NCI-H2029 (cell line): ENCODE measurements at places on chromosomes 3 and 15.

- no peak for DNase-seq
Measured at GRCh38 chr15:61336026-61336638, 107.0 kb upstream of the RORA start.

DNA sequence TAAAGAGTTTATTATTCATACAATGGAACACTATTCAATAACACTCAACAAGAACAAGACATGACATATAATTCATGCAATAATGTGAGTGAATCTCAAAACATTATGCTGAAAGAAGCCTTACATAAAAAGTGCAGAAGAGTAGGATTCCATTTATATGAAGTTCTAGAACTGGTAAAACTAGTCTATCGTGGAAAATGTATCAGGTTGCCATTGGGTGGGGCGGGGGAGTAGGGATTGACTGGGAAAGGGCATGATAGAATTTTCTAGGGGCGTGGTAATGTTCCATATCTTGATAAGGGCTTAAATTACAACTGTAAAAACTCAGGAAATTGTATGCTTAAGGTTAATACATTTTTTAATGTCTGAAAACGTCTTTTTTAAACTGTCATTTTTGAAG, 247.9 kb downstream of the SATB1 start:
- DNase-seq: no peak

DNA sequence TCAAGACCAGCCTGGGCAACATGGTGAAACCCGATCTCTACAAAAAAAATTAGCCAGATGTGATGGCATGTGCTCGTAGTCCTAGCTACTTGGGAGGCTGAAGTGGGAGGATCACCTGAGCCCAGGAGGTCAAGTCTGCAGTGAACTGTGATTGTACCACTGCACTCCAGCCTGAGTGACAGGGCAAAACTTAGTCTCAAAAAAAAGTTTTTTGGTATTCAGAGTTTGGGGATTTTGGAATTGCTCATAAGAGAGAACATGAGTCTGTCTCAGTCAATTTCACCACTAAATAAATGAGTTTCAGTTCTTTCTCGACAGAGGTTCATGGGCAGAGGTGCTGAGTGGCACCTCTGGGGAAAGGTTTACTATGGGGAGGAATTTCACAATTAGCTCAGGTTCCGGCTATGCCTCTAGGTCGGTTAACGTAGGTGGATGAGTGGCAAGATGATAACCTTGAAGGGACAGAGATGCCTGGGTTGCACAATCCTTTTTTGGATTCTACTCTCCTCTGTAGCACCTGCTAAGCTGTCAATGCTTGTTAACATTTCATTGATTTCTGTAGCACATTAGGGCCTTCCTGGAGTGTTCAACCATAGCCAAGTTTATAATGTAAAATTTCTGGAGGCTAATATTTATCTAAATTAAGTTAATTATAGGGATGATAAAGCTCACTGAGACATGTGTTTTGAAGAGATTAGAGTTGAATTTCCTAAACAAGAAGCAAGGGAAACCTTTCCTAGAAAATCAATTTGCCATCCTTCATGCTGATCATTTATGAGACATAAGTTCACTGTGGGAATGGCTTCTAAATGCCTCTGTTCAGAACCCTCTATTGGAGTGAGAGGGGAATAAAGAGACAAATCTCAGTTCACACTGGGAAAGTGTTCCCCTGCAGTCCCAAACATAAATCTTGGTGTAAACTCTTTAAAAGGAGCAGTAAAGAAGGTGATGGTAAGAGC, 37.4 kb upstream of the DCP1A start:
- no peak for DNase-seq

DNA sequence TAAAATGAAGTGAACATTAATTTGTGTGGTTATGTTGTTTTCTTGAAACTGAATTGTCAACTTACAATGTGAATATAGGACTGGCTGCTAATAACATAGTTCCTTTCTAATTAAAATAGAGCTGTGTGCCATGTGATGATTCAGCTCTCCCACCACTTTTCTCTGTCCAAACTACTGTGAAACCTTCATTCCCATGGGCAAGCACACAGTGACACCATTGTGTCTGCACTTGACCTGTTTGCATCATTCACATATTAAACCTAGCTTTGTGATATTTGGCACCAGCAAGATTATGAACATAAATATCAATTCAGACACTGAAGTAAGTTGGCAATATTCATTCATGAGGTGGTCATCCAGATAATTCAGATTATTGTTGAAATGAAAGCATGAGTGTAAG, 78.8 kb upstream of the TCF12 start:
- no peak for DNase-seq

DNA sequence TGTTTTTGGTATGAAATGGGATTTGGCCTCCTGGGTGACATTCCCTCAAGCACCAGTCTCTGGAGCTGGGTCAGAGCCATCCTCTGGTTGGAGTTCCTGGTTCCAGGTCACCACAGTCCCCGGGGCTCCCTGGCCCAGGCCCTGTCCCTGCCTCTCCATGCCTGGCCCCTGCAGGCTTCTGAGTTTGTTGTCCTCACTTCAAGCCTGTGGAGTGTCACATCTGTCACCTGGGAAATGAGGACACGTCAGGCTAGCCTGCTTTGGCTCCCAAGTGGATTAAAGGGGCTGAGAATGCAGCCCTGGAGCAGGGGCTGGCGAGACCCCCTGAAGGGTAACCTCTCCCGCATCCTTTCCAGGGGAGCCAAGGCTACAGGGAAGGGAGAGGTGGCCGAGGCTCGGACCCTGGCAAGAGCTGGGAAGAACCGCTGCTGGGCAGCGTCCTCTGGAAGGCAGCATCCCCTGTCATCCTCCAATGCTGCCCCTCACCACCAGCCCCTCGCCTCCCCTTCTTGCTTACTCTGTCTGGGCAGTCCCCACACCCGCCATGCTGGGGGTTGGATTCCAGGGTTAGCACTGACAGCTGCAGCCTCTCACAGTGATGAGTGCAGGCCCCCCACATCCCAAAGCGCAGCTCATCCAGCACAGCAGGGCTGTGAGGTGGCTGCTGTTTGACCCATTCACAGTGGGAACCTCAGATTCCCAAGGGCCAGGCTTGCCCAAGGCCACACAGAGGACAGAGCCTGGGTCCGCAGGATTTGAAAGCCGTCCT, 75.5 kb upstream of the IQSEC1 start:
- no peak for DNase-seq

GRCh38 chr15:99305761-99306505, 54.7 kb downstream of the LRRC28 start:
- peak; percentile 32 for DNase-seq

DNA sequence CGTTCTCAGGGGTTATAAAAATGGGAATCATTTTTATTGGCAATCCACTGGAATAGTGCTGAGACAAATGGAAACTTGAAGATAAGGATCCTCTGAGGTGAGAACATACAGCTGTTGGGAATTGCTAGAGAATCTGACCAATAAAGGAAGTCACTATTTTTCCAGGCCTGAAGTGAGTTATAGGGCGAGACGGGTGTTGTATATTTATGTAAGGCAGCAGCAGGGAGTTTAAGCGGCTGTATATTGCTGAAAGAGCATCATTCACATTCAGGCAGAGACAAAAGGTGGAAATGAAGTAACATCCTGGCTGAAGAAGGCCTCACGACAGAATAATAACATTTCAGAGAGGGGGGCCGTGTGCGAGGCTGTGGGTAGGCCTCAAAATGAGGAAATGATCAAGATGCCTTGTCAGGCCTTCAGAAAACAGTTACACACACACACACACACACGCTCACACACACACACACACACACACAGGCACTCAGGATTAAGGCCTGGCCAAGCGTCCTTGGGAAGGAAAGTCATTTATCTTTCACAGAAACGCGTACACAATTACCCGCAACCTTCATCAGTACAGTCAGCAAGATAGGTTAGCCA, 964.9 kb upstream of the NR2F2 start:
- DNase-seq: no peak

GRCh38 chr15:26773067-26773877, 406 bp upstream of the GABRB3 start:
- peak; percentile 14 for DNase-seq

DNA sequence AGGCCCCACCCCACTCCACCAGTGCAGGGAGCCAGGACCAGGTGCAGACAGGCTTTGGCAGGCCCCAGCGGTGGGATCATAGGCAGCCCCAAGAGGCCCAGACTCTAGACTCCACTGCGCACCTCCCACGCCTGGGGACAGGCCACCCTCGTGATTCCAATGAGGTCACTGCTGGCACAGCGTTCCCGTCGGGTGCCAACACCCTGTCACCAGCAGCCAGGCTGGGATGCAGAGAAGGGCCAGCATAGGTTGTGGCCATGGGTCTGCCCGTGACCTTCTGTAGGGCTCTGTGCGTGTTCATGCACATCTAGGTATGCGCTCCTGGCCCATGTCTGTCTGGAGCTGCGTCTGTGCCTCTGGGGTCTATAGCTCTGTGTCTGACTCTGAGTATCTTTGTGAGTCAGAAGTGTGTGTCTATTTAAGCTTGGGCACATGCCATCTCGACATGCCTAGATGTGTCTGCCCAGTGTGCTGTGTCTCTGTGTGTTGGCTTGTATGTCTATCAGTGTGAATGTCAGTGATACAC, 13.0 kb downstream of the VIPR1 start:
- DNase-seq: no peak

GRCh38 chr3:126353694-126354321, 3.4 kb downstream of the KLF15 start:
- no peak for DNase-seq

DNA sequence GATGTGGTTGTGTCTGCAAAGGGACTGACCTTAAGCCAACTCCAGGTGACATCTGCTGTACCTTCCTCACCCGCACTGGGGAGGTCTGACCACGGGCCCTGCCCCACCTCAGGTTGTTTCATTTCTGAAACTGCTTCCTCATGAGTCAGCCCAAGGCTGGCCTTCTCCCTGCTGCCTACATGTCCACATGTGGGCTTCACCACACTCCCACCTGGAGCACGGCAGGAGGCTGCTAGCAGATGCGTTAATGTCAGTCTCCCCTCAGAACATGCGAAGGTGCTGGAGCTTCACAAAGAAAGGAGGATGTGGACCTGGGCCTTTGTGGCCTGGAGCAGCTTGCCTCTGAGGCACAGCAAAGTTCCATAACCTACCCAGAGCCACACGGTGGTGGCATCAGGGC, 69.4 kb upstream of the PLXNA1 start:
- peak; percentile 28 for DNase-seq

DNA sequence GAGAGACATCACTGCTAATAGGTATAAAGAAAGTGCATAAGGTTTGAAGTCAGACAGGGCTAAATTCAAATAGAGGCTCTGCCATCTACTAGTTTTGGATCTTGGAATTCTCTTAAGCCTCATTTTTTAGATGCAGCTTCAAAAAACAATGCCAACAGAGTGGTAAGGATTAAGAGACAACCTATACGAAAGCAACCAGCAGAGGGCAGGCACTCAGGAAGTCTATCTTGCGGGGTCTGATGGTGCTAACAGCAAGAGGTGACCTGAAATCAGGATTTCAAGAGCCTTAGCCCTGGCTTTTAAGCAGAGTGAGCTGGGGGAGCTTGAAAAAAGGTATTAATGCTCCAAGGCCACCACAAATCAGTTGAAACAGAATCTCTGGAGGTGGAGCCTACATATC, 40.7 kb downstream of the LDHAL6B start:
- DNase-seq: no peak

DNA sequence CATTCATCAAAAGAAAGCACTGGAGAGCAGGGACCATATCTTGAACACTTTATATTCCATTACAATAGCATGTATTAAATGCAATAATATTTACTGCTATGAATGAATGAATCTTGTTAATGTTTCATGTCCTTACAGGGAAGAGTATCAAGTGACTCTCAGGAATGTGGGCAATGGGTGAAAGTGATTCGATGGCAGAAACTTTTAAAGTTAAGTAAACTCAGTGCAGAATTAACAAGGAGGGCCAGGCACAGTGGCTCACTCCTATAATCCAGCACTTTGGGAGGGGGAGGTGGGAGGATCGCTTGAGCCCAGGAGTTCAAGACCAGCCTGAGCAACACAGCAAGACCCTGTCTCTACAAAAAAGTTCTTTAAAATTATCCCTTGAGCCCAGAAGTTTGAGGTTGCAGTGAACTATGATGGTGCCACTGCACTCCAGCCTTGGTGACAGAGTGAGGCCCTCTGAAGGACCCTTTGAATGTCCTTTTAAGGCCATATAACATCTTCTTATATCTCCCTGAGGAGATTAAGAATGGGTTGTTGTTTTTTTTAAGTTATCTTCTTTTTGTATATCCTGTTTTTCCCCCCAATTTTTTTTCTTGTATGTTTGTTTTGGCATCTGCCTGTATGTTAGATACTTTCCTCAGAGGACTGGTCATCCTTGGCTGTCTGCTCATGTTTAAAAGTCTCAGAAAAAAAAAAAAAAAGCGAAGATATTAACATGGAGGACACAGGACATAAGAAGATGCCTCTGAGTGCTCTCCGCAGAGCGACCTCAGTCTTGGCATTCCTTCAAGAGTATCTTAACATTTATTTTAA, 9.6 kb upstream of the FSIP1 start:
- no peak for DNase-seq

GRCh38 chr3:110487840-110488239, 583.8 kb upstream of the NECTIN3 start:
- no peak for DNase-seq

GRCh38 chr3:60316121-60316797, 935.0 kb downstream of the FHIT start:
- no peak for DNase-seq

DNA sequence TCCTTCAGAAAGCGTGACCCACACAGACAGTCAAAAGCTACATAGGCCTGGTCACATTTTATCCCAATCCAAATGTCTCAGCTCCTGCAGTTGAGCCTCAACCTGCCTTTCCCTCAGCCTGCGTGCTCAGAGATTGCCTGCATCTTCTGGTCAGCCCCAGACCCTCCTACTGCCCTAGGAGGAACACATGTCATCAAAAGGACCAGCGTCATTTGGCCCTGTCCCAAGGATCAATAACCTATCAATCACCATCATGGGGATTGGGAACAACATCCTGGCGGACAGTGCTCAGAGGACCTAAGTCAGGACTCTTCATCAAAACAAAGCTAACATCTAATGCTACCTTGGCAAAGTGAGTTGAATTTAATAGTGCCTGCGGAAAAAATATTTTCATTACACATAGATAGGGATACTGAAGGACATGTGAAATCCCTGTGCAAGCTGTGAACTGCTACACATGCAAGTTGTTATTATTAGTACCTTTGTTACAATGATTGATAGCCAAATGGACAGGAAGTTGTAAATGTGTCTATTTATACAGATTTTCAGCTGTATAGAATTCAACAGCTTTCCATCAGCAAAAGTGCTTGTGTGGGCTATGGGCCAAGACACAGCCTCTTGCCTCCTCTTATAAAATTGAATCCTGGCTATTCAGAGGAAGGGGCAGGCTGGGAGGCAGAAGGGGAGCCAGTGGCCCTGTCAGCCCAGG, 47.7 kb downstream of the UMPS start:
- no peak for DNase-seq

GRCh38 chr3:181919375-181919774, 207.7 kb downstream of the SOX2 start:
- no peak for DNase-seq

GRCh38 chr3:161630794-161631193, 134.2 kb downstream of the OTOL1 start:
- no peak for DNase-seq

DNA sequence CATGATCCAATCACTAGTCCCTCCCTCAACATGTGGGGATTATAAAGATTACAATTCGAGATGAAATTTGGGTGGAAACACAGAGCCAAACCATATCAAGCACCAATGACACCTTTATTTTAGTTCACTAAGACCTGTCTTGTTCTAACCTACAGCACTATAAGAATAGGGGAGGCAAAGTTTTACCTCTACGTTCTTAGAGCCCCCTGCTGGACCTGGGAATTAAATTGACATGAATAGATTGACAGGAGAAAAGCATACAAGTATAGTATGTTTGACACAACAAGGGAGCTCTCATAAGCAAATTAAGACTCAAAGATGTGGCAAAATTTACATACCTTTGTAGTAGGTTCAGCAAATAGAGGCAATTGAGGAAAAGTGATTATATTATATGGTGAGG, 974.4 kb upstream of the ALCAM start:
- DNase-seq: no peak
